ENCODE measurements at places on chromosomes 12 and 14. TPM values are rescaled to one million over a fixed set of nuclear protein-coding genes. Genes with fewer than 3 reads are reported as not detected.

The DAD1 gene
- total RNA-seq = not detected

- DNase-seq = peak; percentile 57
These were observed 132.7 kb upstream of the DYRK2 start for GRCh38 chr12:67515679-67516340.

GRCh38 chr14:104870368-104871144, 5.5 kb downstream of the CEP170B start:
- DNase-seq = peak; percentile 50

The POLR3B gene
- 0.87 TPM for total RNA-seq

DNA sequence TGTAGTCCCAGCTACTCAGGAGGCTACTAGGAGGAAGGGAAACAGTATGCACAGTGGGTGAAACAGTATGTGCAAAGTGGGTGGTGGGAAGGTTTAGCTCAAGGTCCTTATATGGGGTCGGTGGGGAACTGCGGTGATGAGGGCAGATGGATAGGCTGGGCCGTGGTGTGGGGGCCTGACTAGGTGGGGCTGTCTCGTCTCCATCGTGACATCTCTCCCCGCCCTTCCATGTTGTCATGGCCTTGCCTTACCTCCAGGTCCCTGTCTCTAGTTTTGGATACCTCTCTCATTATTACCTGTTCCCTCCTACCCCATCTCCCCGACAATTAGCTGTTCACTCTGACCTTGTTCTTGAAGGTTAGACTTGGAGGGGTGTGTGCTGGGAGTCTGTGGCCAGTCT, 4.4 kb upstream of the NR4A1 start:
- DNase-seq = no peak
